ENCODE measurements at places on chromosomes 6 and 20. TPM values are rescaled to one million over a fixed set of nuclear protein-coding genes. Genes with fewer than 3 reads are reported as not detected.

DNA sequence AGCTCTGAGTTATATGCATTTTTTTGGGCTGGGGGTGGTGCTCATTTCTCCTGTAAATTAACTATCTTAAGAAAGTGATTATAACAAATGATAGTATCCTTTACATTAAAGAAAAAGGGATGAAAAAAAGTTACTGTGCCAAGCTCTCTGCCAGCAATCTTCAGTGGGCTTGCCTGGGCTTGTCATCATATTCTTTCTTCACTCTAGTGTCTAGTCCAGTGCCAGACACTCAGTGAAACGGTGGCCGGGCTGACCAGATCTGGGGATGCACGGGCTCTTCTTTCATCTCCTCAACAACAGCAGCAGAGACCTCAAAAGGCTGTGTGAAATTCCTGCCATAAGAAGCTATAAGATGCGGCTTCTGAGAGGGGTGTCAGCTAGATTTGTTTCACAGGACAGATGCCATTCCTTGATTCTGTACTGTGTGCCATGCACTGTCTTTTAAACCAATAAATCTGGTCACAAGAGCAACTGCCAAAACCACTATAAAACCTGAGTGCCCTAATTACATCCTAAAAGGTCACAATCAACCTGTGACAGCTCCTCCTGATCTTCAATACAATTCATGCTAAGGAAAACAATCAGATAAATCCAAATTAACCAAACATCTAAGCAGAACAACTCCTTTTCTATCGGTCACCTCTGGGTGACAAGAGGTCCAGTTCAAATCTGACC is 12.1 kb downstream of the EXOC2 start:
- DNase-seq, result no peak

GABBR1 gene
- 55.3 TPM for total RNA-seq

DNA sequence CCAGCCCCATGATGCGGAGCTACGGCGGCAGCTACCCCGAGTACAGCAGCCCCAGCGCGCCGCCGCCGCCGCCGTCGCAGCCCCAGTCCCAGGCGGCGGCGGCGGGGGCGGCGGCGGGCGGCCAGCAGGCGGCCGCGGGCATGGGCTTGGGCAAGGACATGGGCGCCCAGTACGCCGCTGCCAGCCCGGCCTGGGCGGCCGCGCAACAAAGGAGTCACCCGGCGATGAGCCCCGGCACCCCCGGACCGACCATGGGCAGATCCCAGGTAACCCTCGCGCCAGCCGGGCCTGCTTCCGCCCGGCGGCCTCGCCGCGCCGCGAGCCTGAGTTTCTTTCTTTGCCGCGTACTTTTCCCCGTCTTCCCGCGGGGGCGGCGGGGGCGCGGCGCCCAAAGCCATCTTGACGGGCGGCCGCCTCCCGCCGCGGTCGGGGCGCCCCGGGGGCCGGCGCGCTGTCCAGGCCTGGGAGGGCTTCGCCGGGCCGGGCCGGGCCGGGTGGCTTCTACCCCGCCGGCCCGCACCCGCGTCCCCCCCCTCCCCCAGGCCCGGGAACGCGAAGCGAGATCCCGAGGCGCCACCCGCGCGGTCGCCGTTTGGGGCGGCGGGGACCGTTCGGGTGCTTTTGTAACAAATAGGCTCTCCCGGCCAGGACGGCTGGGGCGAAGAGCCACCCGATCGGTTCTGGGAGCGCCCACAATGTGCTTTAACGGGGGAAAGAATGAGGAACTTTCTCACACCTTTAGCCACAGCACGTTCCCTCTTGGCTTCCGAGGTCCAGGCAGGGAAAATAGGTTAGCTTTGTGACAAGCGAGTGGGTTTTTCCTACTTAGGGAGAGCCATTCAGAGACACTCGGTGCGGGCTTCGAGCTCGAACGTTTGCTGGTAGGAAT is 2.3 kb downstream of the ARID1B start:
- no peak for DNase-seq

GRCh38 chr6:170147832-170148708 is 142.8 kb downstream of the DLL1 start:
- no peak for DNase-seq

GRCh38 chr20:36676701-36677421 is 30.9 kb upstream of the SLA2 start:
- DNase-seq, result no peak

DNA sequence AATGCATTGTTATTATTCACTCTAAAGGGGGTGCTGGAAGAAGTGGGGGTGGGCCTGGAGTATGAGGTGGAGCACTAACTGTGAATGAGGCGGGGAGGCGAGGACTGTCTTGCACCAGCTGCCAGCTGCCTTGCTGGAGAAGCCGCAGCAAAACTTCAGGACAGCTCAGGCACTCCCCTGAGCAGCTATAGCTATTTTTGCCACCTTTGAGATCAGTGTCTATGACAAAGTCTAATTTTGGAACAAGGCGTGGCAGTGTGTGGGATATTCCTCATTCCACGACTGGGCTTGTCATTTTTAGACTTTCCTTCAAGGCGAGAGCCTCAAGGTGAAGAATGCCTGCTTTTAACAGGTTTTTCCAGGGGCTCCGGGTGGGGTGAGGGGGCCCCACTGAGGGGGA is 143.8 kb downstream of the DOK5 start:
- DNase-seq, result no peak

- no peak for DNase-seq
Observed at GRCh38 chr20:45111285-45111684, 3.7 kb downstream of the WFDC5 start.

- DNase-seq, result no peak
Observed at GRCh38 chr6:3579652-3580175, 122.9 kb upstream of the SLC22A23 start.

DNA sequence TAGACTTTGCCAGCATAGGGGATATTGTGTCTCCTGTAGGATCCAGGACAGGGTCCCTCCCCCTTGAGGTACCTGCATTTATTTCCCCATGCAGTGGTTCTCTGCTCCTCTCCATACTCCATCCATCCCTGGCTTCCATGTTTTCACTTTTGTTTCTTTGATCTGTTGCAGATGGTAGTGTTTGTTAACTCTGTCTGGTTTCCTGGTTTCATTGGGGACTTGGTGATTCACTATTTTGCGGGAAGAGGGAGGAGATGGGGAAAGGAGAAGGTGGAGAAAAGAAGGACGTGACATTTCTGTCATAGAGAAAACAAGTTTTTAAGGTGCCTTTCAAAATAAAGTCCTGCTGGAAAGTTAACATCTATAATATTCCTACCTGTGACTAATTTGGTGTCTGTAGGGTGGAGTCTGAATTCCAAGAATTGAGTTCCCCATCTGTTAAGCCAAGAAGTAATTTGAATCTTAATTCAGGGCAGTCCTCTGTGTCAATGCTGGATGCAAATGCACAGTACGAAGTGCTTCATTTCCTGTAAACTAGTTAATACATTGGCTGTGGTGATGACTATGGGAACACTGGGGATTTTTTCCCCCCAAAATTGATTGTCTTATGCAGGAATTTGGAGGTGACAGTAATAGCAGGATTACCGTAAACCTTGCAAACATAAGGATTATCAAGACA is 6.9 kb upstream of the RNF144B start:
- no peak for DNase-seq

B3GAT2 gene
- not detected for total RNA-seq

DNA sequence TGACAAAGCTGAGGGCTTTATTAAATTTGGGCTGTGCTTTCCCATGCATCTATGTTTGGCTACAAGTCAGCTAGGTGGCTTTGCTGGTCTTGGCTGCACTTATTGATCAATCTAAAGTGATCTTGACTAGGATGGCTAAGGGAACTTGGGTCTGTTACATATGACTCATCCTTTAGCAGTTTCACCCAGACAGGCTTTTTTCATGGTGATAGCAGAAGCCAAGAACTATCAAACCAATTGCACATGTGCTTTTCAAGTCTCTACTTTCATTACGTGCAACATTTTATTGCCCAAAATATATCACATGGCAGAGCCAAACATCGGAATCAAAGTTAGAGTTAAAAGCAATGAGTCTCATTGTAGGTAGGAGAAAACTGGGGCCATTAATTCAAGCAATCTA is 626.3 kb downstream of the TENT5A start:
- no peak for DNase-seq

DNA sequence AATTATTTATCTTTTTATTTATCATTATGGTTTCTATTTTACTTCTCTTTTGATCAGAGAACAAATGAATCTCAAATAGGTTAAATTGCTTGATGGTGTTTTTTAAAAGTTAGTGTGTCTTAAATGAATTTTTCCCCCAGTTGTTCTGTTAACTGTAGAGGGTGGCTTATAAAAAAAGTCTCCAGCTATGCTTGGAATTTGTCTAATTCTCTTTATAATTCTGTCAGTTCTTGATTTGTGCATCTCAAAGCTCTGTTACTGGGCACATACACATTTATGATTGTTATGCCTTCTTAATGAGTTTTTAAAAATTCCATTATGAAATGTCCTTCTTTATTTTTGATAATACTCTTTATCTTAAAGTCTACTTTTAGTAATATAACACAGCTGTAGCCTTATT is 58.0 kb downstream of the LIN28B start:
- no peak for DNase-seq

KIAA0408 gene
- 8.4 TPM for total RNA-seq

DNA sequence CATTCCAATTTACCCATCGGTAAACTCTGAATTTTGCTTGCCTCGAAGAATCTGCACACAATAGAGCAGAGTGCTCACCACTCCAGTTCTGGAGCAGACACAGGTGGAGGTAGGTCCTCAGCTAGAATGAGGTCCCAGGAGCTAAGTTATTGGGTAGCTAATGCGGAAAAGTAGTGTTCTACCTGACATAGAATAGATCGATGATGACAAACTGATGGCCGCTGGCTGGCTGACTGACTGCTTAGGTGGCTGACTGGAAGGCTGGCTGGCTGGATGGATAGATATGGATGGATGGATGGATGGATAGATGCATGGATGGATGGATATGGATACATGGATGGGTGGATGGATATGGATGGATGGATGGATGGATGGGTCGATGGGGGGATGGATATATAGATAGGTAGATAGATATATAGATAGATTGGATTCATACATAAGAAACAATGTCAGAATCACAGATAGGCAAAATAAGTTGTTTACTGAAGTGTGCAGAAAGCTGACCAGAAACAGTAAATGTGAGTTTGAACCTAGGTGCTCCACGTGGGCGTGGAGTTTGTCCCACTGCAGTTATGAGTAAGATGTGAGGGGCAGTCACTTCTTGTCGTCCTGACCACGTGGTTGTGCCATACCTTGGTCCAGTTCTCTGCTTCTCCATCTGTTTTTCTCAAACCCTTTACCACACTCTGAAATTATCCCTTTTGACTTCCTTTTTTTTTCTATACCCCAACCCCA is 62.1 kb downstream of the TBXT start:
- no peak for DNase-seq

DNA sequence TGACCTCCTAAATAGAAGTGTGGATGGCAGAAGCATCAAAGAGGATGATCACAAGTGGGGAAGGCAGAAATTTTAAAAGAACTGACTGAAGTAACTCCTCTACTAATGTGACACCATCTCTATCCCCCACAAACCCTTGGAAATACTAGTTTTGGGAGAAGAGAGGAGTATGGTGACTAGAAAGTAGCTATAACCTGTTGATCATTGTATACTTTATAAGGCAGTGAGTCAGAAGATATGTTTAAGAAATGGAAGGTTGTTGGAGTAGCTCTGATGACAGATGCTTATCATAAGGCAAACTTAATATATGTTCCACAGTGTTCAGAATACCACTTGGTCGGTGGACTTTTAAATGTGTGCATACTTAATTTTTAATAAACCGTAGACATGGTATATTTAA is 116.6 kb downstream of the ZFAND3 start:
- DNase-seq, result no peak

DNA sequence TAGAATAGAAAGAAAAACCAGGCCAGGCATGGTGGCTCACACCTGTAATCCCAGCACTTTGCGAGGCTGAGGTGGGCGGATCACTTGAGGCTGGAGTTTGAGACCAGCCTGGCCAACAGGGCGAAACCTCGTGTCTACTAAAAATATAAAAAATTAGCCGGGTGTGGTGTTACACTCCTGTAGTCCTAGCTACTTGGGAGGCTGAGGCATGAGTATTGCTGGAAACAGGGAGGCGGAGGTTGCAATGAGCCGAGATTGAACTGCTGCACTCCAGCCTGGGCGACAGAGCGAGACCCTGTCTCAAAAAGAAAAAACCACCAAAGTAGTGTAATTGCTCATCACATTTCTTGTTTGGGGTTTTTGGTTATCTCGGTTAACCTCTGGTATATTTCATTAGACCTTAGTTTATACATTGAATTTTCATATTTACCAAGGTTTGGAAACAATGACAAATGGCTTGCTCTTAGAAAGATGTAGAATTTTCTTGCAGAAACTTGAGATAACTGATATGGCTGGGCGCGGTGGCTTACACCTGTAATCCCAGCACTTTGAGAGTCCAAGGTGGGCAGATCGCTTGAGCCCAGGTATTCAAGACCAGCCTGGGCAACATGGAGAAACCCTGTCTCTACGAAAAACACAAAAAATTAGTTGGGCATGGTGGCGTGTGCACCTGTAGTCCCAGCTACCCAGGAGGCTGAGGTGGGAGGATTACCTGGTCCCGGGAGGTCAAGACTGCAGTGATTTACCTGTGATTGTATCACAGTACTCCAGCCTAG is 14.2 kb downstream of the ITCH start:
- DNase-seq, result no peak

MAS1L gene
- not detected for total RNA-seq

- no peak for DNase-seq
Observed at GRCh38 chr6:4270776-4271175, 135.4 kb upstream of the ECI2 start.

DDO gene
- 1.3 TPM for total RNA-seq

SH3BGRL2 gene
- total RNA-seq, result 65.3 TPM

DNA sequence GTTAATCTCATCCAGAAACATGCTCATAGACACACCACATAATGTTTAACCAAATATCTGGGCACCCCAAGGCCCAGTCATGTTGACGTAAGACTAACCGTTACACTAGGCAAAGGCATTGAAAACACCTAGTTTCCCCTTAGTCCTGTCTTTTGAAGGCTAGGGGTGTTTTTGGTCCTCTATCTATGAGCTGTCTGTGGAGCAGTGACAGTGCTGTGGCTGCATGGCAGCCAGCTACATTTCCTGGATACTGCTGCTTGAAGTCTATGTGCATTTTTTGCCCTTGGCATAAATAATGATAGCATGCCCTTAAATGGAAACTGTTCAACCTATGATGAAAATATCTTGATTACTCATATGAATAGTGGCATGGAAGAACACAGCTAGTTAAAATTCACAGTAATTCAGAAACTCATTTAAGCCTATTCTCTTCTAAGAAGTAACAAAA is 18.6 kb downstream of the FARS2 start:
- DNase-seq, result no peak

DNA sequence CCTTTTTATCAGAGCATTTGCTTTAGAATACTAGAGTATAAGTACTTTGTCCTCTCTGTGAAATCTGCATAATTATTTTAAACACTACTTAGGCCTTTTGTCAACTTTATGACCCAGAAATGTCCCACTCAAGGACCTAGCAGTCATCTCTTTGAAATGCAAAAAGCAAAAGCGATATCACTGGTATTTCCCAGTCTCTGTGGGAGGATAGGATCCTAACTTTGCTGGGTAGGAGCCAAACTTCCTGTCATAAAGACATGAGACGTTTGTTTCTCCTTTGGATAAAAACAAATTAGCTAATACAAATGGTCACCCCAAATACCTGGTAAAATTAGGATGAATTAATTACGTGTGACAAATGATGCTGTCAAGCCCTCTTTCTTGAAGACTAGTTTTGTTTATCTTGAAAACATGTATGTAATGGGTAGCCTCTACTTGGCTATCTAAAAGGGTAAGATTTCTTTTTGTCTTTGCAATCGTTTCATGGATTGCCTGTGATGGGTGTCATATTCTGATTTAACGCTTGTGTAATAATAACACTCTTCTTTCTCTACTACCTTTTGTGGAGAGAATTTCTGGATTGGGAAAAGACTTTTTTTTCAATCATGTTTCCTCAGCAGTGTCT is 36.2 kb downstream of the DCDC2 start:
- DNase-seq, result no peak

GRCh38 chr6:141401168-141401567 is 731.6 kb upstream of the GJE1 start:
- no peak for DNase-seq

GPLD1 gene
- 3.1 TPM for total RNA-seq

All from tibial nerve (tissue), 4 donors.